ENCODE measurements at places on chromosomes 6 and 20.

GRCh38 chr6:422433-423054 is 31.0 kb downstream of the IRF4 start:
- DNase-seq = peak; percentile 76

- DNase-seq = no peak
These were observed 22.2 kb downstream of the PGBD1 start for GRCh38 chr6:28303570-28303969.

GRCh38 chr6:54617730-54618129 is 228.8 kb upstream of the FAM83B start:
- peak; percentile 87 for DNase-seq

DNA sequence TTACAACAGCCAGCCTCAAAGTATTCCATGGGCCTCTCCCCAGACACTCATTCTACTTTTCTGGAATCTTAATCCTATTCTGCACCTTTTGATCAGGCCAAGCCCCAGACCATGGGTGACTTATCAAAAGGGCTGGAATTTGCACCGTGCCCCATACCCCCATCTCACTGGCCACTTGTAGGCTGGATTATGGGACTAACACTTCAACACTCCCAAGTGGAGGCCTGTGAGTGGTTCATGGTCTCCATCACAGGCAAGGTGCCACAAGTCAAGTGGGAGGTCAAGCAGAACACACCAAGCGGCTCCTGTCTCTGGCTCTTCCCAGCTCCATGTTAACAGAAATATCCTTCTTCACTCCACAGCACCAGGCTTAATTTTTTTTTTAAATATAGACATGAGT is 212.3 kb upstream of the HEY2 start:
- DNase-seq = no peak

DNA sequence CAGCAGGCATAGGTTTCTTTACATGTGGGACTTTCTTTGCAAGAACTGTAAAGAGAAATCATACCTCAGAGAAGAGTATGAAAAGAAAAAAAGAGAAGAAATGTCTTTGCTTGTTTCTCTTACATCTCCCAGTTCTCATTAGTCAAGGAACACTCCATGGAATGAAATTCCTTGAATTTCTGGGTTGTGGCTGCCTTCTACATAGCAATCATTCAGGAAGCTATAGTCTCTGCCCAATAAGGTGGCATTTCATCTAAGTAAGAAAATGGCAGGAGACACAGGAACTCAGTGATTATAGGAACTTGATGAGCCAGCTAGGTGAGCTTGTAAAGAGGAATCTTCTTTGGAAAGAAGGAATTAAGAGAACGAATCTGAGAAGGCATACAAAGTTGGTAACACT is 197.0 kb upstream of the FKBP1C start:
- DNase-seq = no peak

DNA sequence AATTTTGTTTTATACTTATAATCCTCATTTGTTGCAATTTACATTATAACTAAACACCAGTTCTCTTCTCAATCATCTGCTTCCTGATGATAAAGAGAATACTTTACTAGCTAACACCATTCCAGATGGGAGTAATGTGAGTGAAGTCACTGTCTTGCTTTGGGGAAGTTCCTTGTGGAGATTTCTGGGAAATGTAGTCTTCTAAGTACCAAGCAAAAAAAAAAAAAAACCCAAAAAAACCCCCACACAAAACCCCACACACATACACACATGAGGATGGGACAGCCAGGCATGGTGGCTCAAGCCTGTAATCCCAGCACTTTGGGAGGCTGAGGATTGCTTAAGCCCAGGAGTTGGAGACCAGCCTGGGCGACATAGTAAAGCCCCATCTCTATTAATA is 2.2 kb upstream of the SNPH start:
- peak; percentile 52 for DNase-seq

DNA sequence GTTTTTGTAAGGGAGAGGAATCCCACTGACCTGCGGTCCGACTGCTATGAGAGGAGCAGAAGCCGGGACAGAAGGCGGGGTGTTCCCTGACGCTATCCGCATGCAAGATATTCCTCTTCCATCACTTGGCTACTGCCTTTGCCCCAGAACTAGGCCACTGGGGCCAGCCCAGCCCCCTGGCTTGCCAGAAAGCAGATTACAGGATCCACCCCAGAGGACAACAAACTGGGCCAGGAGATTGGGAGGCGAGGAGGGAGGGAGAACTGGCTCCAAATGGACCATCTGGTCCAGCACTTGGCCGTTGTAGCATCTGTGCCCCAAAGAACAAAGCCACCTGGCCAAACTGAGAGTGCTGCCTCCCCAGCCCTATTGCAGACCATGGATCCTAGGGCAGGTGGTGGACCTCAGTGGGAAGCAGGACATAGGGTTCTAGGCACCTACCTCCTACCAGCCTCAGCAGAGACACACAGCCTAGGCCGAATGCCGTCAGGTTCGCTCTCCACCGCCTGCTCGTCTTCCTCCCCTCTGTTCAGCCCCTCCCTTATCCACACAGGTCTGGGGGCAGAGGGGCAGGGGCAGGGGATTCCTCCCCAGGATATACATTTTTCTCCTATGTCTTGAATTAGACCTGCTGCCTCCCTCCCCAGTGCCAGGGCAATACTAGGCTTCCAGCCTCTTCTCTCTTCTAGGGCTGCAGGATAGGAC is 4.0 kb downstream of the MDGA1 start:
- DNase-seq = no peak

GRCh38 chr20:63546256-63546955 is 1.1 kb downstream of the SRMS start:
- DNase-seq = no peak

DNA sequence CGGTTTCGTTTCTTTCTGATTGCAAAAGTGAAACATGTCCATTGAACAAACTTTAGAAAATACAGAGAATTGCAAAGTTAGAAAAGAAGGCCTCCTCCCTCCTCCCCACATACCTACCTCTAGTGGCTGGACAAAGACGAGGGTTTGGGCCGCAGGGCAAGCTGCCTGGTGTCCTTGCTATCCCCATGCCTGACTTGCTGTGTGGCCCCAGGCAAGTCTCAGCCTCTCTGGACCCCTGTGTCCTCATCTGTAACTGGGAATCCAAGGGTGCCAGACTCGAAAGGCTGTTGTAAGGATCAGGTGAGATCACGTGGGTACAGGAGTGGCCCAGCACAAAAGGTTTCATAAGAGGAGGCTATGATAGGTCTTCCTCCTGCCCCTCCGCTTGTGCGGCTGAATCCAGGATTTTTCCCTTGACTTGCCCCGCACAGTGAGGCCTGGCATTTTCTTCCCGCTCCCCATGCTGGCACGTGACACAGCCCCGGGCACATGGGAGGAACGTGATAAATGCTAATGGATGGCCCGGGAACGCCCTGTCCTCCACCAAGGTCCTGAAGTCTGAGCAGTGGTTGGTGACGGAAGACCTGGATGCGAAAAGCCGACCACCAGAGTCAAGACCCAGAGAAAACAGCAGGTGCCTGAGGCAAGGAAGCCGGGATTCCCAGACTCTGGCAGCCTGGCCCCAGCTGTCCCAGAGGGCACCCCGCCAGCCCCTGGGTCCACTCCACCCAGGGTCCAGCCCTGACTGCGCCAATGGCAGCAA is 55.8 kb downstream of the UBE2V1 start:
- DNase-seq = no peak

DNA sequence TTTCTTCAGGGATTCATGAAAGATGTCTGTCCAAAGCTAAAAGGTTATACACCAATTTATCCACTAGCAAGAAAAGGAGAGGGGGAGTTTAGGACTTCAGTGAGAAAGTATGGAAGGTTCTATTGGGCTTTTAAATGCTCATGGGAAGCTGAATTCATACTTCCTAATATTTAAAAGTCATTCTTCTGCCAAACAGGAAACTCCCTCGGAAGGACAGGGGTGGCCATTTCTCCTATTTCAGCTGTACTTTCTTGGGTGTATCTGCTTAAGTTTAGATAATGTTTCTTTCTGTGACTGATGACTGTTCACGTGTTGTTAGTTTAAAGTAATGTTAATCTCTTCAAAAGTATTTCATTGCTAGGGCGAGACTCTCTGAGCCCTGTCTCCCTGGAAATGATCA is 80.5 kb upstream of the IFNGR1 start:
- DNase-seq = no peak

GRCh38 chr6:159084493-159085091 is 39.8 kb upstream of the TAGAP start:
- peak; percentile 89 for DNase-seq

- no peak for DNase-seq
These were observed 102.6 kb upstream of the LAMP5 start for GRCh38 chr20:9411833-9412232.

GRCh38 chr6:100349366-100349765 is 115.4 kb downstream of the SIM1 start:
- DNase-seq = no peak

- no peak for DNase-seq
These were observed 133.6 kb downstream of the LMBRD1 start for GRCh38 chr6:69663215-69663614.

DNA sequence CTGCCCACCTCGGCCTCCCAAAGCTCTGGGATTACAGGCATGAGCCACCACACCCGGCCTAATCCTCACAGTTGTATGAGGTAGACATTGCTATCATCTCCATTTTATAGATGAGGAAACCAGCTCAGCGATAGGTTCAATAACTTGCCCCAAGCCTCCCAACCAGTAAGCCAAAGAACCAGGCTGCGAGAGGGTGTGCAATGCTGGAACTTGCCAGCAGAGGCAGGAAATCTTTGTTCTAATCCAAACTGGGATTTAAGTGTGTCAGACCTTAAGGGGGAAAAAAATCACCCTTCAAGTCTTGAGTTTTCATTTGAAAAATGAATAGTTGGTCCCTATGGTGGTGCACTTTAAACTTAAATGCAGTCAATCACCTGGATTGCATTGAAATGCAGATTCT is 20.1 kb upstream of the RNGTT start:
- DNase-seq = peak; percentile 41

GRCh38 chr6:45645302-45645701 is 267.6 kb upstream of the SUPT3H start:
- DNase-seq = no peak

GRCh38 chr20:63165356-63166192 is 50.4 kb downstream of the YTHDF1 start:
- no peak for DNase-seq

DNA sequence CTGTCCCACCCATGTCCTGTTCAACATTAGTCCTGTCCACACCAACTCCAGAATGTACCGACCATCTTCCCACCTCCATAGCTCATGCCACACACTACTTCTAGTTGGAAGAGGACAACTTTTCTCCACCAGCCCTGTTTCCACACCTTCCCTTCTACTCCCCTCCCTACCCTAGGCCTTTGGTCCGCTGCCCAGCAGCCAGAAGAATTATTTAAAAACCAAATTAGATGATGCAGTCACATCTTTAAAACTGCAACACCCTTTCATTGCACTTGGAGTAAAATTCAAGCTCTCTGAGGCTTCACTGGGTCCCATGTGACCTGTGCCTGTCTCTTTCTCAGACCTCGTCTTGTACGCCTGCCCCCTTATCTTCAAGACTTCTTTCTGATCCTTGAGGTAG is 53.8 kb downstream of the BANF2 start:
- DNase-seq = no peak

GRCh38 chr20:33812908-33813462 is 1.8 kb downstream of the CHMP4B start:
- no peak for DNase-seq

DNA sequence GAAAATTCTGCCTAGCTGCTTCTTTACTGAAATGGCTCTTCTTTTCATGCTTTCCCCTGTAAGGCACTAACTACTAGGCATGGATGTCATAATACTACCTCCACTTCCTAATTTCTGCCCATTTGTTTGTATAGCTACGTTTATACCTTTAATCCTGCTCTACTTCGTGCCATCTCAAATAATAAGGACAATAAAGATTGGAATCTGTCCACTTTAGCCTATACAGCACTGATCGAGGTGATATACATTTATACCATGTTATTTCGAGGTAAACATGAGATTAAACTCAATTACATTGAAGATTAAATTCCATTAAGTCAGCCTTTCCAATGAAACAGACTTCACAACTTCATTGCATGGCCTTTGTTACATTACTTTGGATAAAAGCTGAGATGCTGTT is 390.6 kb upstream of the MARCKS start:
- no peak for DNase-seq

DNA sequence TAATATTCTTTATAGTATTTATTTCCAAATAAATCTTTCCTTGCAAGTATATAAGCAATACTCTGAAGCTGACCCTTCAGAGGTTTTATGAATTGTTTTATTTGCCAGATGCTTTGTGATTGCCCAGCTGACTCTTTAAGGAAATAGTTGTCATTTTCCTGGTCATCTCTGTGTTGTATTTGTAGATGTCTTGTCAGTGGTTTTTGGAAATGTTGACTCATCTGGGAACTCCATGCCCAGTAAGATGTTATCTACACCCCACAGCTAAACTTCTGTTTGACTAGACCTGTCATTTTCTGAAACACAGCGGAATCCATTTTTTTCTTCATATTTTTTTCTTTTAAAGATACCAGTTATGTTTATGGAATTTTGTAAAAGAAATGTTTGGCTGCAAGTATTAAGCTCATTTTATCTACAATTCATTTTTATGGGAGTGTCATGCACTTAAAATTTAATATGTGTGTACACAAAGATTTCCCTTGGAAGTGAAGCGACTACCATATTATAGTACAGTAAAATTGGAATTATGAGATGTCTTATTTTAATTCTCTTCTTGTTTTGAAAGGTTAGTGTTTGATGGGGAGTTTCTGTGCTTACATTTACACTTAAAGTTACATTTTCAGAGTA is 491.0 kb downstream of the NKAIN2 start:
- DNase-seq = no peak

DNA sequence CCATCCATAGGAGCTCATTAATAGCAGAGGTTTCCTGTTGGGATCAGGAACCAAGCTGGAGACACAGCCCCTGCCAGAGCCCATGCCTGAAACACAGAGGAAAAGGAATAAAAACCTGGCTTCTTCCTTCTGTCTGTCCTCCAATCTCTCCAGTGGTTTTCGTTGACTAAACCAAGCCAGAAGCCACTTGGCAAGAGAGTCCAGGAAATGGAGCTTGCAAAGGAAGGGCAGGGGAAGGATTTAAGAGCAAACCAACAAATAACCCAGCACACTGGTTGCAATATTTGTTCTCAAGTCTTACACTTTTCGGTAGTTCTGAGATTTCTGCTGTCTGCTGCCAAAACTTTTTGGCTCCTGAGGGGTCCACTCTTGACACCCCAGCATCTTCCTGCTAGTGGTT is 137.0 kb upstream of the BMP2 start:
- DNase-seq = no peak

DNA sequence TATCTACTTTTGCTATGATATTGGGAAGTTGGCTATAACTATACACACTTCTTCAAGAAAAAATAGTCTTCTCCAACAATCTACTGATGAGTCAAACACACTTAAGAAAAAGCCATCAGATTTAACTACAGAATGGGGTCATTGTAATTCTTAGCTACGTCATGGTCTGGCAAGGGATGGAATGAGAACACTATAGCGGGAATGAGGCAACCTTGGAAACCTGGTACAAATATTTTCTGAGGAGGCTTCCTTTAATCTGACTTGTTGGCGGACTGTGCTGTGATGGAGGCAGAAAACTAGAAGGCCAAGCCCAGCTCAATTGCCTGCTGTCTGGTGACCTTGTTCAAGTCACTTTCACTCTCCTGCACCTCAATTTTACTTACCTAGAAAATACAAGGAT is 586.8 kb upstream of the JAG1 start:
- no peak for DNase-seq

GRCh38 chr6:167557675-167558074 is 232.8 kb downstream of the TTLL2 start:
- DNase-seq = no peak

- no peak for DNase-seq
These were observed 856 bp downstream of the TP53TG5 start for GRCh38 chr20:45377269-45377668.
